Activated CD4-positive, alpha-beta T cell treated with anti-CD3 and anti-CD28 coated beads, Interleukin-2, Interleukin-6, amounts not matched to agents 100 ng/mL and 50 ng/mL, durations not matched to agents 16 hours and 8 hours (primary cell): ENCODE measurements at places on chromosomes 6 and 20.

DNA sequence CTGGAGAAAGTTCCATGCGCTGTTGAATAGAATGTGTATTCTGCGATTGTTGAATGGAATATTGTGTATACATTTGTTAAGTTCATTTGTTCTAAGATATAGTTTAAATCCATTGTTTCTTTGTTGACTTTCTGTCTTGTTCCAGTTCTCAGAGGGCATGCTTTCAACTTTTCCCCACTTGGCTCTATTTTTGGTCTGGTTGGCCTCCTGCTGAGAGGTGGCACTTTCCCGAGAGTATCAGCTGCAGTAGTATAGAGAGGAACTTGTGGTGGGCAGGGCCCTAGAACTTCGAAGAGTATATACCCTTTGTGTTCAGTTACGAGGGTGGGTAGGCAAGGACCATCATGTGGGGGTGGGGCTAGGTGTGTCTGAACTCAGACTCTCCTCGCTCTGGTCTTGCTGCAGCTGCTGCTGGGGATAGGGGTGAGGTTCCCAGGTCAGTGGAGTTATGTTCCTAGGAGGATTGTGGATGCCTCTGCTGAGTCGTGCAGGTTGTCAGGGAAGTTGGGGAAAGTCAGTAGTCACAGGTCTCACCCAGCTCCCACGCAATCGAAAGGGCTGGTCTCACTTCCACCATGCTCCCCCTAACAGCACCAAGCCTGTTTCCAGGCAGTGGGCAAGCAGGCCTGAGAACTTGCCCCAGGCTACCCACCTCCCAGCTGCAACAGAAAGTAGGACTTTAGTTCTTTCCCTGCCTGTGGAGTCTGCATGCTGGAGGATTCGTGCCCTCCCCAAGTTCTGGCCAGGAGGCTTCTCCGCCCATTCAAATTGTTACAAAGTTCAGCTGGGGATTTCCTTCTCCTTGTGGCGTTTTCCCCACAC lies 118.9 kb upstream of the SSTR4 start:
- no peak for DNase-seq

DNA sequence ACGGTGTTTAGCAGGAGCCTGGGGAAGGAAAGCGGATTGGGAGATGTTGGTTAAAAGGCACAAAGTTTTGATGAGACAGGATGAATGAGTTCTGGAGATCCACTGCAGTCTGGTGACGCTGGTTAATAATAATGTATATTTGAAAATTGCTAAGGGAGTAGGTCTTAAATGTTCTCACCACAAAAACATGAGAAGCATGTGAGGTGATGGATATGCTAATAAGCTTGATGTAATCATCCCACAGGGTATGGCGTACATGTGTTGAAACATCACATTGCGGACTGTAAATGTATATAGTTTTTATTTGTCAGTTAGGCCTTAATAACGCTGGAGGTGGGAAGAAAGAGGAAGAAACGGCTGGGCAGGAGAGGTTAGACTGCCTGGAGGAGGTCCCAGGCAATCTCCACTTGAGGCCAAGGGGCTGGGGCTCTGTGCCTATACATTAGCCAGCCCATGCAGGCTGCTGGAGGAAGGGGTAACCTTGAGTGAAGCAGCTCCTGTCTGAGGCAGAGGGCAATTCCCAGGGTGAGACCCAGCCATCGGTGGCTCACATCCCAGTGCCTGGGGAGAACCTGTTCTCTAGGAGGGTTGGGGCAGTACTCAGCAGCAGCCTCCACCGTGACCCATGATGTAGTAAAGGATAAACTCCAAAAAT lies 188.2 kb upstream of the QKI start:
- DNase-seq, result no peak

DNA sequence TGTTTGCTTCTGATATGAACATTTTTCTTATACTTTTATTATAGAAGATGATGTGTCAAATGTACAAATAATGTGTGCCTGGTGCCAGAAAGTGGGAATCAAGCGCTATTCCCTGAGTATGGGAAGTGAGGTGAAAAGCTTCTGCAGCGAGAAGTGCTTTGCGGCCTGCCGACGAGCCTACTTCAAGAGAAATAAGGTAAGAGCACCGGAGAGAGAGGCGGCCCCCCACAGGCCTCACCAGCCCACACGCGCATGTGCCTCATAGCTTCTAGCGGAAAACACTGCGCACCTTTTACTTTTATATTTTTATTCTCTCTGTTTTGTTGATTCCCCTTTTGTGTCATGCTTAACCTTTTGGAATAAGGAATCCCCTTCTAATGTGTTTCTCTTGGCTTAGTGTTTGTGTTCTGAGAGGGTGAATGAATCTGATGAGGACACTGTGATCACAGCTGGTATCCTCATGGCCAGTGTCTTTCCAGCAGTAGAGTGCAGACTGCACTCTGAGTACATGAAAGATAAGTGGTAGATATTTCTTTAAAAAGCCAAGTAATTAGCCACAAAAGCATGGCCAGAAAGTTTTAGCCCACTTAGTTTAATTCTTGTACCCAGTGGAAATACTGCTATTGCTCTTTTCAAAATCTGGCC lies 43.6 kb downstream of the SOBP start:
- no peak for DNase-seq

- DNase-seq, result peak; percentile 89
Observed at GRCh38 chr20:46994341-46994740, 99.7 kb downstream of the EYA2 start.

GRCh38 chr6:87590990-87591389 lies 1.1 kb downstream of the ORC3 start:
- no peak for DNase-seq

DNA sequence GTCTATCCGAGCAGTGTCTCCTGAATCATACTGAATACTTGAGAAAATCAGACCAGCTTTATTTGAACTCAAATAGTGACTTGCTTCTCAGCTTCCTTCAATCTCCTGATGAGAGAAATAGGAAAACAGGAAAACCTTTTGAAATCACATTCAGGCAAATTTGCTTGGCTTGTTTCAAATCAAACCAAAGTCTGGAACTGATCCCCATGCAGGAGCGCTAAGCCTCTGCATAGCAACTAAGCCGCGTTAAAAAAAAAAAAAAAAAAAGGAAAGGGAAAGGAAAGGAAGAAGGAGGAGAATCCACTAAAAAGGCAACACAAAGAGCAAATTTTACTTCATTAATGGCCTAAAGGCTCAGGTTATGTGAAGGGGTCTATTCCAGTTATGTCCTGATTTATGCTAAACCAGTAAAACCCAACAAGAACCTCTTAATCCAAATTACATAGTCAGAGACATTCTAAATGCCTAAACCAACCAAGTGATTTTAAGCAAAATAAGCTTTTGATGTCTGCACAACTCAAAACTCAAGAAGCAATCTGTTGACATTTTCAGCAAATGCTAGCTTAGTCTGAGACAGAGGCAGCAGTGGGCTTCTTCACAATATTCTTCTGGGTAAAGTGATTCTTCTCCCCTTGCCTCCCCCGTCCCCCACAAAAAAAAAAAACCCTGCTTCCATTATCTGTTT lies 112.5 kb downstream of the SOBP start:
- no peak for DNase-seq

GRCh38 chr20:57795342-57795697 lies 85.5 kb upstream of the PMEPA1 start:
- no peak for DNase-seq

- no peak for DNase-seq
Observed at GRCh38 chr20:38336726-38337125, 9.6 kb upstream of the LBP start.

GRCh38 chr6:81843302-81843701 lies 90.8 kb upstream of the TENT5A start:
- no peak for DNase-seq

DNA sequence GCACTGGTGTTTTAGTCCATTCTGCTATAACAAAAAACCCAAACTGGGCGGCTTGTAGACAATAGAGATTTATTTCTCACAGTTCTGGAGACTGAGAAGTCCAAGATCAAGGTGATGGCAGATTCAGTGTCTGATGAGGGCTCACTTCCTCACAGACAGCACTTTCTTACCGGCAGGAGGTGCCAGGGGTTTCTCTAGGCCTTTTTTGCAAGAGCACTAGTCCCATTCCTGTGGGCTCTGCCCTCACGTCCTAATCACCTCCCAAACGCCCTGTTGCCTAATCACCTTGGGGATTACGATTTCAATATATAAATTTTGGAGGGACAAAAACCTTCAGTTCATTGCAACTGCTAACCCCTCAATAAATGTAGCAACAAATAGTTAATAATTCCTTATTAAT lies 140.0 kb upstream of the SGK1 start:
- no peak for DNase-seq
